Left hindlimb (tissue), 1 donor: ENCODE measurements at places on chromosomes 4 and X.

DNA sequence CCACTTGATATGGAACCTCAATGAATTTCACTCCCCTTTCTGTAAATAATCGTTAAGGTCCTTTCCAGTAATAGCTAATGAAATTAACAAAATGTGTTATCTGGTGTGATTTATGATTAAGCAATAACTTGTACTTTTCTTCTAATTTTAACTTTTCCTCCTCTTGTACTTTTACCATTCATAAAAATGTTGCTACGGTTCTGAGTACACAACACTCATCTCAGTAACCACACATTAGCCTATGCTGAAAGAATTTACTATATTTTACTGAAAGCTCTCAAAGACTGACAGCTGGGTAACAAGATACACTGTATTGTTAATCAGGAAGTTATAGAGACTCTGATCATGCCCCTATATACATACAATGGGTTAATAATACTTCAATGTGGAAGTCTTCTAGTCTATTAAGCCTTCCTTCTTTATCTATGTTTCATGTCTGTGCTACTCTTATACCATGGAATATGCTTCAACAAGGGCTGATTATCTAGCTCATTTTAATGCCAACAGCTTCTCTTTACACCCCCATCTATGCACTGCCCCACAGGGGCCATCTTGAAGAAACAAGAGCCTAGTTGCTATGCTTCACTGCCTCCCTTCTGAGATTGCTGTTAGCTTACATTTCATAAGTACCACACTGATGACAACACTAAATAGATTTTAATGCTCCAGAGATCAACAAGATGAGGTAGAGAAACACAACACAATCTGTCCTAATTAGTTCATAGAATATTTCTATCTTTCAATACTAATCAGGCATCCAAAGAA lies 39.1 kb downstream of the LAMP2 start:
- DNase-seq: no peak

- DNase-seq: no peak
Observed at GRCh38 chrX:70613295-70613694, 168.7 kb downstream of the DLG3 start.

DNA sequence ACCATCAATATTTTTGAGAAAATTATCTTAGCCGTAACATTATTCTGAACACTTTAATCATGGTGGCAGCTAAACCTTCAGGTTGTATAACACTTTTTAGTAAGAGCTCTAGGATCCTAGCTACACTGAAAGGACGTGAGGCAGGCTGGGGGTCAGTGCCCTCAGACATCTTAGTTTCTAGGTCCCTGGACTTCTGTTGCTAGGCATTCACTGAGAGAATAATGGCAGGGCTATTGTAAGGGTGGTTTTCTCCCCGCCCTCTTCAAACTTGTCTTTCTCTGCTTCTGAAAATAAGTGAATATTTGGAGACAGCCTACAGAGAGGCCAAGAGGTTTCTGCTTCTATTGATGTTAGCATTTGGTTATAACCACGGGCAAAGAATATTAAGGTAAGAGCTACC lies 15.4 kb upstream of the MMRN1 start:
- no peak for DNase-seq

GRCh38 chrX:120463241-120463640 lies 5.9 kb downstream of the LAMP2 start:
- no peak for DNase-seq

DNA sequence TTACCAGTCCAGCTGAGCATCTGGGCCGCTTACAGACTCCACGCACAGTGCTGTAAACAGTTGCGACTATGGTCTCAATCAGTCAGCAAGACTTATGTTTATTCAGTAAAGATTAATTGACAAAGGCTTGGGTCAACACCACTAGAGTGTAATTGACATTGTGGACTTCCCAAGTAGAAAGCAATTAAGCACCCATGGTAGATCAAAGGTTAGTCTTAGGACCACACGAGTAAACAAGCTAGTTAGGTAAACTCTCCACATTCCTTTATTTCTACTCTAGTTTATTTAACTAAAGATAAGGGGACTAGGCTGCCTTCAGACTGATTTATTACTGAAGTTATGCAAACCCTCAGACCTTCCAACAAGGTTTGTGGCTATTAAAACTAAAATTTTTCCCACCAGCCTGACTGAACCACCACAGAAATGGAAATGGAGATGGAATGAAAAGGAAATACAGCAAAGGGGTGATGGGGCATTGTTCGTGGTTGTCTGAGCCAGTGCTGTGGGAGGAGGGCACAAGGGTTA lies 44.2 kb downstream of the MTHFD2L start:
- DNase-seq: no peak

DNA sequence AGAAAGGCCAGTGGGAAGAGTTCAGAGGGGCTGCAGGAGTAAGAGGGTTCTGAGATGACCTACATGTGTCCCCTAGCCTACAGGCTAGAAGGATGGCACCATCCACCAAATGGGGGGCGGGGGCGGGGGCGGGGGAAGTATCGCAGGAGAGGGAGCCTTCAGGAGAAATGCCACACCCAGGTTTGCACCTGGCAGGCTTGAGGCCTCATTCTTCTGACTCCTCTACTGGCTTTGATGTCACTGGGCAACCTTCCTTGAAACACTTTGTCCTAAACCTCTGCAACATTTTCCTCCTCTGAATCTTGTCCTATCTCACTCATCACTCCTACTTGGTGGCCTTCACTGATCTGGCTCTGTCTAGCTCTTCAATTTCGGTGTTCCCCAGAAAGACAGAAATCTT lies 24.0 kb downstream of the CD99L2 start:
- DNase-seq: no peak
